SHP77 treated with DMSO at 0.1 percent for 48 hours (cell line): ENCODE measurements at places on chromosomes 12 and 14.
A peak's percentile ranks its signal among the peaks of the same experiment; 100 is the strongest.

DNA sequence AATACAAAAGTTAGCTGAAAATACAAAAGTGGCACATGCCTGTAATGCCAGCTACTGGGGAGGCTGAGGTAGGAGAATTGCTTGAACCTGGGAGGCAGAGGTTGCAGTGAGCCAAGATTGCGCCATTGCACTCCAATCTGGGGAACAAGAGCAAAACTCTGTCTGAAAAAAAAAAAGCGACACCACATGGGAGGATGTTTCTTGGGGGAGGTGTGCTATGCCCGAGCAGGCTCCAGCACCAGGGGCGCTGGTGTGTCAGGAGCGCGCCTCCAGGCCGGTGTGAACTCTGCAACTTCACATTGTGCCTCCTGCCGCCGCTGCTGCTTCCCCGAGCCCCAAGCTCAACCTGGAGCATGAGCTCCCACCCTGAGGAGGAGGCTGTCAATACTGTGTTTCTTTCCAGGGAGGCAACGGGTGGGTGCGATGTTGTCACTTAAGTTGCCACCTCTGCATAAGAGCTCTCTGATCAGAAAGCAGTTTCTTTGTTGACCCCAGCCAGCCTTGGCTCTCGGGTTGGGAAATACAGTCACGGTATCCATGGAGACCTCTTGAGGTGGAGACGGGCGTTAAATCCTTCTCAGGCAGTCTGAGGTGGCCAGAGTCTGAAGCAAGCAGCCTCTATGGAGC lies 18.9 kb downstream of the DEGS2 start:
- DNase-seq: no peak

DNA sequence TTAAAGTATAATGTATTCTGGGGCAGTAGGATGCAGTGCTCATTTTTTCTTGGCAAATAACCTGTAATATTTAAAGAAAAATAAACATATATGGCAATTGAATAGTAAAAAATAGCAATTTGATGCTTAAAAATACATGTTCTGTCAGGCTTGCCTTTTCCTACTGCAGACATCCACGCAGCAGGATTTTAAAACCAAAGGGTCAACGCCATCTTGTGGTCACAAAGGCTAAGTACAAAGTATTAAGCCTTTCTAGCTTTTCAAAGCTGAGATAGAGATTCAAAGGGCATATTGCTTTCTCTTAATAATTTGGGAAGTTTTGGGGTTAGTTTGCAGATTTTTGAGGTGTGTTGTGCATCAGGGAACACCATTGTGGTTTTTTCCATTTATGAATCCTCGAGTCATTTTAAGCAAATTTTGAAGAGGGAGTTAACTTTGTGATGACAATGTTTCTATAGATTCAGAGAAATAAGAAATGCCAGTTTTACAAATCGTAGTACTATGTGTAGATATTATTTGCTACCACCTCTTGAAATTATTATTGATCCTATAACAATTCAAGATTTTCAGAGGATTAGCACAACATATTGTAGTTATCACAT lies 4.7 kb upstream of the CCER1 start:
- DNase-seq: peak; percentile 42

DNA sequence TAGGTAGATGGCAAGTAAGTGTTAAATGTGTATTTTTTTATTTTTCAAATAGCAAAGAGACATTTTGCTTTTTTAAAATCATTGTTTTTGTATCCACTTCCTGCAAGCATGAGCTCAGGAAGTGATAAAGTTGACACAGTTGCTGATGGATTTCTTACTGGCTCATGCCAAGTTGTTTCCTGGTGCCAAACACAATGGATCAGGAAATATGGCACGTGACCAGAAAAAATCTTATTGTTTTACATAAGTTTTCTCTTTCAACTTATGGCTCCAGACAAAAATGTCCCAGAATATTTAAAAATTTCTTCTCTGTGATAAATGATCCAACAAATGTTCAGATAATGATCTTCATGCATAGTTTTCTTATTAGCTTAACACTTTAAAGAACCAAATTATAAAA lies 1279.1 kb upstream of the FLRT2 start:
- DNase-seq: no peak

DNA sequence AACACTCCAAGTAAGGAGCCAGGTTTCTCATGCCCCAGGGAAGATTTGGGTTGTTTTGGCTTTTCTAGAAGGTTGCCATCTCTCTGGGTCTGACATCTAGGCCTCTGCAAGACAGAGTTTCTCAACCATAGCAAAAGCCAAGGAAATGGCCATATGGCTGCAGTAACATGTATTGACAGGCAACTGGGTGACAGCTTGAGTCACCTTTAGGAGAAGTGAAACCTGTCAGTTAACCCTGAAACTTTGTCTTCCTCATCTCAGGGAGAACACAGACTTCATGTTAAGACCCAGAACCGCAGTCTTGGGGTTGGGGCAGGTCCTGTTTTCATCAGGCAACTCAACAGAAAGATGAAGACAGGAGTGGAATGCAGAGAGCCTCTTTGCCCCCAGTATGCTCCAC lies 46.0 kb upstream of the PLBD1 start:
- no peak for DNase-seq

- peak; percentile 17 for DNase-seq
Observed at GRCh38 chr14:69637503-69638031, 26.2 kb downstream of the SUSD6 start.

DNA sequence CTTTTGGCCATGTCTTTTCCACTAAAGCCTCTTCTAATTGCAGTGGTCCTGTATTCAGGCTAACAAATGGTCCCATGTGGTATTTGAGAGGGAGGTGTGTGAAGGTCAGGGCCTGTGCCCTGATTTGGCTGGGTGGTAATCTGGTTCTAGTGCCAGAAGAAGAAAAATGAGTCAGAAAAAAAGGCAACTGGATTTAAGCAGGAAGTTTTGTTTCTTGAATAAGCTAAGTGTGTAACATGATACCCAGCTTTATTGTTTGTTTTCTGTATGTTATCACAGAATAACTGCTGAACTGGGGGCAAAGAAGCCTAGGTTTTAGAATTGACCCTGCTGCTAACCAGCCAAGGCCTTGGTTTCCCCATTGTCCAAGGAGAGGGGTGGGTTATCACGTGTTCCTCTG lies 134.0 kb downstream of the ANO6 start:
- no peak for DNase-seq

DNA sequence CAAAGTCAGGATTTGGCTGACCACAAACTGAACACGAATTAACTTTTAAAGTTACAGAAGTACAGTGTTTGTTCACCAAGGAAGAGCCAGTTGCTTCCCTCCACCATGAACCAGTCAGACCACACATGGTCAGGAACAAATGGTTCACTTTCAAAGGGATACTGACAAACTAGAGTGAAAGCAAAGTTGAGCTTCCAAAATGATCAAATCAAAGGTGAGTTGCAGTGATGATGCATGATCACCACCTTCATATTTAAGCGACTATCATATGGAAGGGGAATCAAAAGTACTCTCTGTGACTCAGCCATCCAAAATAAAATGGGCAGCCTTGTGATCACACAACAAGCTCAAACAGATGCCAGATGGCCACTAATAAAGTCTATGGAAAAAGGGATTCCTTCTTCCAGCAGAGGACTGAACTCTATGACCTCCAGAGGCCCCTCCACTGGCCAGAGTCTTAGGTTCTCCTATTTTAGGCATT lies 13.1 kb downstream of the NT5DC3 start:
- DNase-seq: no peak

DNA sequence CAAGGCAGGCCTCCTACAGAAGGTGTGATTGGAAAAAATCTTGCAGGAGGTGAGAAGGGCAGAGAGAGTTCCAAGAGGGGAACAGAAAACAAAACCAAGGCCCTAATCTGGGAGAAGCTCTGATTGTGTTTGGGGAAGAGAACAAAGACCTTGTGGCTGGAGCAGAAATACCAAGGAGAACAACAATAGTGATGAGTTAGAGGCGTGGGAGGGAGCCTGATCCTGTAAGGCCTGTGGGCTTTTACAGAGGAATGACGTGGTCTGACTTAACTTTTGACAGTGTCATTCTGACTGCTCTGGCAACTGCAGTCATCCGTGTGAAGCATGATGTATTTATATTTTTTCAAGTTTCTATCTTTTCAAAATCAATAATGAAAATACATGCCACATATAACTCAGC lies 200.6 kb downstream of the ANO4 start:
- no peak for DNase-seq

DNA sequence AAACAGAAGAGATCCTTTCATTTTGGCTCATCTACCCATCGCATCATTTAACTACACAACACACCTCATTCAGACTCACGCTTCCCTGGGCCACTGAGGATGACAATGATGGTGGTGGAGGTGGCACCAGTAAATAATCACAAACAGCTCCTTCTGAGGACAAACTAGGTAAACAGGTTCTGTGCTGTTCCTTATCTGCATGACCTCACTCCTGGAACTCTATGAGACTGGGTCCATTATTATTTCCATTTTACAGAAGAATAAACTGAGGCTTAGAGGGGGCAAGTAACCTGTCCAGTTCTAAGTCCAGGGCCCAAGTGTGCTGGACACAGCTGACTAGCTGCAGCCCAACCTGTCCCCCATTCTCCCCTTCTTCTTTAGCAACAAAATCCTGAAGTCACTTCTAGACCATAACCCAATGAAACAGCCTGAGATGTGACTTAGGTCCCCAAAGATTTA lies 50.4 kb downstream of the ITPK1 start:
- DNase-seq: no peak
